ENCODE measurements at places on chromosomes 16 and 17. TPM values are rescaled to one million over a fixed set of nuclear protein-coding genes. Genes with fewer than 3 reads are reported as not detected.

The KRT24 gene
- total RNA-seq: not detected

- no peak for DNase-seq
Observed at GRCh38 chr17:64335486-64335885, 55.2 kb downstream of the PECAM1 start.

GRCh38 chr17:65064452-65065019 lies 8.0 kb upstream of the GNA13 start:
- no peak for DNase-seq

GRCh38 chr17:64259426-64259825 lies 3.6 kb downstream of the TEX2 start:
- DNase-seq: no peak

- no peak for DNase-seq
Observed at GRCh38 chr16:10138881-10139280, 43.3 kb downstream of the GRIN2A start.

The KRTAP4-3 gene
- not detected for total RNA-seq

- DNase-seq: peak; percentile 95
Observed at GRCh38 chr17:75601057-75601987, 13.7 kb downstream of the MYO15B start.

The CDR2L gene
- total RNA-seq: 25.9 TPM

DNA sequence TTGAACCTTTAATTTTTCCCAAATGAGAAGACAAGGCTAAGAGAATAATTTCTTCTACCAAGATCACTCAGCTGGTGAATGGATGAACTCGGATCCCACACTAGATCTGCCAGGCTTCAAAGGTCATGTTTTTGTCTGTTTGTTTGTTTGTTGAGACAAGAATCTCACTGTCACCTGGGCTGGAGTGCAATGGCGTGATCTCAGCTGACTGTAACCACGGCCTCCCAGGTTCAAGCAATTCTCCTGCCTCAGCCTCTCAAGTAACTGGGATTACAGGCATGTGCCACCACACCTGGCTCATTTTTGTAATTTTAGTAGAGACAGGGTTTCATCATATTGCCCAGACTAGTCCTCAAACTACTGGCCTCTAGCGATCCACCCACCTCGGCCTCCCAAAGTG lies 6.6 kb downstream of the ZNF19 start:
- no peak for DNase-seq

The PRR35 gene
- 0.85 TPM for total RNA-seq

GRCh38 chr17:14331225-14331981 lies 30.5 kb downstream of the HS3ST3B1 start:
- DNase-seq: peak; percentile 53

The KLHL10 gene
- 0.10 TPM for total RNA-seq

The TBC1D3B gene
- 1.1 TPM for total RNA-seq

The SMTNL2 gene
- total RNA-seq: 1.4 TPM

DNA sequence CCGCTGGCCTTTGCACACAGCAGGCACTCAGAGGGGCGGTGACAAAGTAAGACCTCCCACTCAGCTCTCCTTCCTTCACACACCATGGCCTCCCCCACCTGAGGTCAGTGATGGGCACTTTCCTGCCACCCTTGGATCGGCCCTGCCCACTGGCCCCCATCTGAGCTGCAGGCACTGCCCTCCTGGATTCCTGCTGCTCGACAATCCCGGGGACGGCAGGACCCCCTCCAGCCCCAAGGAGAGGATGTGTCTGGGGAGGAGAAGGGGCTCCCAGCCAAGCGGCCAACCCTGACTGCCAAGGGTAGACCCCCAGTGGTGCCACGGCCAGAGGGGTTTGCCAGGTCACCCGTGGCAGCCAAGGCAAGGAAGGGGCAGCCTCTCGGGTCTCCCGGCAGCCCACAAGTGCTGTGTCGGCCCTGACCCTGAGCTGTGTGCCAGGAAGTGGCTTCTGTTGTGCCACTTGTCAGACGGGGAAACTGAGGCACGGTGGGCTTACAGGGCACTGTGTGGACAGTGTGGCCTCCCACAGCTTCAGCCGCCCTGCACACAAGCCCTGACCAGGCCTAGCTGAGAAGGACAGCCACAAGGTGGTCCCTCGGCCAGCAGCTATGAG lies 22.7 kb downstream of the PIEZO1 start:
- DNase-seq: no peak

- peak; percentile 86 for DNase-seq
Observed at GRCh38 chr17:59155439-59156177, at the start of gene PRR11. Gene PRR11, plus strand, starts transcription at chr17:59155746. Its CDS starts 14,007 bp downstream, at chr17:59169753.

DNA sequence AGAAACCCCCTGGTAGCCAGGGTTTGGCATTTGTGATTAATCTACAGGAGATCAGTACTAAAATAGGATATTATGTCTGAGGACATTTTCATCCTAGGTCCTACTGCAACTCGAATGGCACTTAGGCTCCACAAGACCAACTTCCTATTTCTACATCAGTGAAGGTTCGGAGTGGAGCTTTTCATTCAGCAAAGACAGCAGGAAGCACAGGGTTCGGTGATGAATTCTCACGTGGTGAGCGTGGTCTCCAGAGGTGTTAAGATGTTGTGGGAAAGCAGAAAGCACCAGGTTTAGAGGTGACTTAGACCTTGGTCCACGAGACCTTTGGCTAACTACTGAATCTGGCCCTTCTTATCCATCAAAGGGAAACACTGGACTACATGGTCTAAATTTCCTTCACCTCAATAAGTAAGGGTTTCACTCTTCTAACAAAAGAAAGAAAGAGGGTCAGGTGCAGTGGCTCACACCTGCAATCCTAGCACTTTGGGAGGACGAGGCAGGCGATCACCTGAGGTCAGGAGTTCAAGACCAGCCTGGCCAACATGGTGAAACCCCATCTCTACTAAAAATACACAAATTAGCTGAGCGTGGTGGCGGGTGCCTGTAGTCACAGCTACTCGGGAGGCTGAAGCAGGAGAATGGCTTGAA lies 13.9 kb upstream of the HELZ start:
- DNase-seq: no peak

- DNase-seq: no peak
Observed at GRCh38 chr17:8951206-8951605, 14.3 kb downstream of the PIK3R5 start.

GRCh38 chr16:21156767-21157467 lies 1.6 kb upstream of the LDAF1 start:
- DNase-seq: peak; percentile 75

- no peak for DNase-seq
Observed at GRCh38 chr17:69401251-69401650, 13.2 kb upstream of the MAP2K6 start.

DNA sequence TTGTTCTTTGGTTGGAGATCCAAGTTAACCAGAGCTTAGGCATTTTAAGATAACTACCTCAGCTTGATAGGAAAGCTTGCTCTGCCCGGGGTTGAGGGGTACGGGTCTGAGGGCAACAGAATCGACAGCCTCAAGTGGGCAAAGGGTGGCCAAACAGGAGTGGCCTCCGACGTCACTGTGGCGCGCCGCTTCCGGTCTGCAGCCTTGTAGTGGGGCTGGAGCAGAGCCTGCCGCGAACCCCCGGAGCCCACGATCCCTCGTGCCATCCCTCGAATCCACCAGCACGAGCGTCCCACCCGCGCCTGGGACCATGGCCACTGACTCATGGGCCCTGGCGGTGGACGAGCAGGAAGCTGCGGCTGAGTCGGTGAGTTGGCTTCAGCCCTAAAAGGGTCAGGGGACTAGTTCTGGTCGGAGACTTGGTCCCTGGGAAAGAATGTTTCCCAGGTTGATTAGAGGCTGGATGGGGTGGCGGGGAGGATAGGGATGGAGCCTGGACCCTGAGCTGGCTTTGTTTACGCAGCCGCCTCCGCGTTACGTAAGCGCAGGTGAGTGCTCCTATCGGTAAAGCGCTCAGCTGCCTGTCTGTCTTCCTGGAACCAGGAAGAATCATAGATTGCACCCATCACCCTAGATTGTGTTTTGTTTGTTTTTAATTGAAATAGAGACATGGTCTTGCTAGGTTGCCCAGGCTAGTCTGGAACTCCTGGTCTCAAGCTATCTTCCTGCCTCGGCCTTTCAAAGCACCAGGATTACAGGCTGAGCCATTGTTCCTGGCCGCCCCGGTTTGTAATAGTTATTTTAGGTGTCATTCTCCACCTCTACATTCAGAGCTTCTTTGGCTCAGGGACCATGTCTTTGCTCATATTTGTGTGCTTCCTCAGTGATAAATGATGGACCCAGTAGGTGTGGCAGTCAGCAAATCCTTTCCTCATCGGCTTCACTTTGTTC lies at the start of gene DDX19B:
DDX19B (plus strand) TSS at position 199 of the 951 bp plus-strand sequence; CDS start at position 311, 112 bp downstream.
- DNase-seq: peak; percentile 89

GRCh38 chr16:5041600-5042133 lies 7.9 kb upstream of the NAGPA start:
- peak; percentile 1 for DNase-seq
